Activated T-helper 1 cell treated with Interleukin-2 at 50 U/mL for 16 hours (primary cell): ENCODE measurements at places on chromosomes 2 and 18.

DNA sequence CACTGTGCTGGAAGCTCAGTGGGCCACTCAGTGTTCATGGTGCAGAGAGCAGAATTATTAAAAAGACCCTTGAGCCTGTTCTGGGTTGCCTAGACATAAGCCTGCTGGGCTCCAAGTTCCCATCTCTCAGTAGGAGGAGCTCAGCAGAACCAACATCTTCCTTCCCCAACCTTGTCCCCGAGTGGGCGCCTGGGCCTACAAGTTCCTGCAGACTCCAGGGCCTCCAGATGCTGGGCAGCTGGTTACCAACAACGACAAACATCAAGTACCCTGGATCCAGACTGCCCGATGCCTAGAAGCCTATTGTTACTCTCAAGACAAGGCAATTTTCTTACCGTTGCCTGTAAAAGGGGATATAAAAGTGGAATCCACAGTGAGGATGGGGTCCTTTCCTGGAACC is 214.2 kb downstream of the HAUS1 start:
- no peak for DNase-seq

DNA sequence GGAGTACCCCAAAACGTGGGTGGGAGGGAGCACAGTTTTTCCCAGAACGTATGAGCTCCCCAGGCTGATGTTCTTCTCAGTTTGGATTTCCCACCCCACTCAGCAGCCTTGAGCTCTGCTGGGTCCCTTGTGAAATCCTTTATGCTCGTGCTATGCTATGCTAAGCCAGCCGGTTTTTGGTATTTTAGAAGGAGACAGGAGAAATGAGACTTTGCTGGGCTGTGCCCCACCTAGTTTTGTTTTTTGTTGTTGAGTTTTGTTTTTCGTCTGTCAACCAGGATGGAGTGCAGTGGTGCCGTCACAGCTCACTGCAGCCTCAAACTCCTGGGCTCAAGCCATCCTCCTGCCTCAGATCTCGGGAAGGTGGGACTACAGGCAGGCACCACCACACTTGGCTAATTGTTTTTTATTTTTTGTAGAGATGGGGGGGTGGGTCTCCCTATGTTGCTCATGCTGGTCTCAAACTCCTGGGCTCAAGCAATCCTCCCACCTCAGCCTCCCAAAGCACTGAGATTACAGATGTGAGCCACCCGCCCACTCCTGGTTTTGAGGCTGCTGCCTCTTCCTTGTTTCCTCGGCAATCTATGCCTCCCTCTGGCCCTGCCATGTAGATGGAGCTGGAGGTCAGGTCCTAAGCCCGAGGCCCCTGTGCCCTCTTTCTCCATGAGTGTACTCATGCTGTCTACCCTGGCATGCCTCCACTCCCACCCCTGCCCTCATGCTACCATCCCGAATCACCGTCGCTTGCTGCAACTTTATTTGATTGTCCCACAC is 17.5 kb upstream of the MGAT4A start:
- DNase-seq = no peak

DNA sequence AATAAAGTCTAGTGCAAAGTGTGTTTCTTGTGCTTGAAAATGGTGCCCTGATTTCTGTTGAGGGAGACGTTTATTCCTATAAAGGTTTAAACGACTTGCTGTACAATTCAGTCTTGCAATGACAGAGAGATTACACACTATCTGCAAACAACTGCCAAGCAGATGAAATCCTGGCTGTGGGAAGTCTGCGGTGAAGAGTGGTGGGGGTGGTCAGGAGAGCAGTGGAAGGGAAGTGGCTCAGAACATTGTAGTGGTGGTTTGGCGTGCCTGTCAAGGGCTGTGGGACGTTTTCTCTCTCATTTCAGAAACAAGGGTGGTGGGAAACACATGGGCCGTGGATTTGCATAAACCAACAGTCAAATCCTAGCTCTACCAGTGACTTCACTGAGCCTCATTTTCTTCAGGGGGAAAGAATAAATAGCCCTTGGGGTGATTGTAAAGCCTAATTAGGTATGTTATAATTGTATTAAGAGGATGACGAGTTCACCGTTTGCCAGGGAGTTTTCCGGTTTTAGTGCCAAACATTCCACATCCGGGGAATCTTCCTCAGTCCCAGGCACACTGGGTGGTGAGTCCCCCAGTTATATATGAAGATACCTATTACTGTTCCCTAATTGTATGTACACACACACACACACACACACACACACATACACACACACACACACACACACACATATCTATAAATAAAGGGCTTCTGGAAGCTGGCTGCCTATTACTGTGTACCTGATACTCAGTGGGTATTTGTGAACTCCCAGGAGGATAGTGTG is 115.0 kb downstream of the SPTBN1 start:
- DNase-seq = peak; percentile 42

- DNase-seq = no peak
Measured at GRCh38 chr2:165245081-165245793, 6.0 kb downstream of the SCN2A start.

- no peak for DNase-seq
Measured at GRCh38 chr2:150120326-150120955, 367.0 kb downstream of the RND3 start.

DNA sequence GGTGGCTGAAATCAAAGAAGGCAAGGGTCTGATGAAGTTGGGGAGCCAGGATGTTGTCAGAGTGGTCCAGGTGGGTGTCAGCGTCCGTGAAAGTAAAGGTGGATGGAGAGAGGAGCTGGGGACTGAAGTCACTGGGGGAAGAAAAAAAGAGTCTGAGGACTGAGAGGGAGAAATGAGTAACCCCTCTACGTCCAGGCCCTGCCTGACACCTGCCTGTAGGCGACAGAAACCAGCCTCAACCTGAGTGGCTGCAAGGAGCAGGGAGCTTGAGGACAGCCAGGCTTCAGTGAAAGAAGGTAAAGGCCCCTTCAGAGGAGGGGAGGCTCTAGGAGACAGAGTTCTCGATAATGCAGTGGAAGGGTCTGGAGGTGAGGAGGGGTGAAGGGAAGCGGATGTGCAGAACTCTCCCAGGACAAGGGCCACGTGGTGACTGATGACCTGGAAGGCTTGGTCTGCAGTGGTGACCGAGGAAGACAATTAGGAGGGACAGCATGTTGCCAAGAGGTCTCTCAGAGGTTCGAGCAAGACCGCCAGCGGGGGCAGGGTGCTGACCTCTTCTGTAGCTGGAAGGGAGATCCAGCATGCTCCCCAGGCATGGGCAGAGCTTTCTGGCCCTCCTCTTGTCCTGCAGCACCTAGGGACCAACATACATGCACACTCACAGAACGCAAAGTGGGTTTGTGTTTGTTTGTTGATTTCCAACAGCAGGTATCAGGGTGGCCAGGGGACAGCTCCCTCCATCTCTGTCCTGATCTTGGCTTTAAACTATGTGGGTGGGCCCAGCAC is 86.6 kb upstream of the TMEM247 start:
- no peak for DNase-seq

DNA sequence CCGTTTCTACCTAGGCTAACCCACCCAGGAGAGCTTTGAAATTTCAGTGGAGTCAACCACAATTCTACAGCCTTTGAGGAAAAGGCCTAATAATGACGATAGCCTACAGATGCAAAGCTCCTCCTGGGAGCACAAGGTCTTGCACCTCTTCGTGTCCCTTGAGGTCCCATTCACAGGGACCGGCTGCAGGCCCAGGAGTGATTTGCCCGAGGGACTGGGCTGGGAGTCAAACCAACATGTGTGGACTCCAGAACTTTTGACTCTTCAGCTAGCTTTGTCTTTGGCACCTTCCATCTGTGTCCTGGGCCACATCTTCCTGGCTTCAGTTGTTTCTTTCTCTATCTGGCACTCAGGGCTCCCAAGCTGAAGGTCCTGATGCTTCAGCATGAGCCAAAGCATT is 76.5 kb downstream of the SMAD7 start:
- DNase-seq = no peak

DNA sequence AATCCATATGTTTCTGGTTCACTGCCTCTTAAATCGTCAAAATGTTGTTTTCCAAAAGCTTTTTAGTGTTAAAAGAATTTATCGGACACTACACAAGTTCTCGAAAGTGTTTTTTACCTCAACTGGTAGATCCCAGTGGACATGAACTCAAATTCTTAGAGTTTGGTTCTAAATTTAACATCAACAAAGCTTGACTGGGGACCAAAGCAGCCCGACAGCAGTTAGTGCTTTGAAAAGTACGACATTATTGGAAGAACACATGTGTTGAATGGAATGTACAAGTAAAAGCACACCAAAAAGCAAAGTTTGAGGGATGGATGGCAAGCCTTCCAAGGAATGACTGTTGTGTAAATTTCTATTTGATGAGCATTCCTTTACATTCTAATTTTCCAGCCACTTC is 803.9 kb upstream of the POU3F3 start:
- DNase-seq = no peak

GRCh38 chr2:211055438-211055837 is 499.0 kb downstream of the CPS1 start:
- no peak for DNase-seq

GRCh38 chr2:189854940-189855339 is 70.7 kb downstream of the PMS1 start:
- DNase-seq = no peak

DNA sequence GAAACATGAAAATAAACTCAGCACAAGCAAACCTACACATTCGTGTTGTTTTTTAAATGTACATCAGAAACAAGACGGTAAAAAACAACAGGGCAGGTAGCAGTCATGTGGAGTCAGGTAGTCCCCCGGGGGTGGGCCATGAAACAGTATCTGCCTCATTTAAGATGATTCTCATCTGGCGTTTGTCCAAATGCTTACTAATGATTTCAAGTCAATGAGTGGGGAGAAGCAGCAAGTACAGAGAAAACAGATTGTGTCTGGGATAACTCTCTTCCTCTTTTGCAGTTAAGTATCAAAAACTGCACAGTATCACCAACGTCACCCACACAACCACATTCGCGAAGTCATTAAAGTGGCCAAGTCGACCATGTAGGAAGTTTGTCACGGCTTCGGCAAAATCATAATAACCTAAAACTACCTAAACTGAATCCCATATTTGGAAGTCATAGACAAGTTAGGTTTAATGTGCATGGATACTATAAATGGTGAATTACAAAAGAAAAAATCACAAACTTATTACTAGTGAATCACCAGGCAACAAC is 1.3 kb downstream of the LAPTM4A start:
- no peak for DNase-seq

- DNase-seq = no peak
Measured at GRCh38 chr2:211928201-211928600, 610.4 kb downstream of the ERBB4 start.

- no peak for DNase-seq
Measured at GRCh38 chr2:62314291-62314690, 118.4 kb downstream of the B3GNT2 start.

GRCh38 chr2:71226096-71226964 is 573 bp downstream of the PAIP2B start:
- no peak for DNase-seq

DNA sequence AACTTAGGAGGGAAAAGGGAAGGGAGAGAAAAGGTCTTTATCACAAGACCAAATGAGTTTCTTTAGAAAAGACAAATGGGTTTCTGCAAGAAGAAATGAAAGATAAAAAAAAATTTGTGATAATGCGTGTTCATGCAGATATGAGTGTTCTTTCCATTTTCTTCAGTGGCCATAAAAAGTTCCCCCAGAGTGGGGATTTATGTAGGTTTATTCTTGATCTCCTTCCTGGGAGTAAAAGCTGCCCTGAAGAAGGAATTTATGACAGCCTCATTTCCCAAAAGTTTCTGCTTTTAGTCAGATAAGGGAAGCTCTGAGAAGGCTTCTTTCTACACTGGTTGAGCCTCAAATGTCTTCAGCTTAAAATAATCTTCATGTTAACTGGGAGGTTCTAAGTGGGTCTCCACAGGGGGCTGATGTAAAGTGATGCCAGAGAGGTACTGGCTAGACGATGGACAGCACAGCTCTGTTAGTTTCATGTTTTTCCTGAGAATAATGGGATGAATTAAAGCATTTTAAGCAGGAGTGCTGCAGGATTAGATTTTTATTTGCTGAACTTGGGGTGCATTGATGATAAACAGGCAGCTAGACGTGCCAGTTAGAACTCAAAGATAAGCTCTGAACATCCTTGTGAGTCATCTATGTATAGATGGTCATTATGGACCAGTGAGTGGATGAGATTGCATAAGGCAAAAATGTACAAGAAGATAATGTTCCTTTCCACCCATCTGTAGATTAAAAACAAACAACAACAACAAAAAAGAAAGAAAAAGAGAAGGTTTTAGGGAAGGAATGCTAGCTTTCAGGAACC is 99.4 kb upstream of the MSH2 start:
- no peak for DNase-seq

GRCh38 chr2:85468704-85469349 is 50.3 kb downstream of the SH2D6 start:
- no peak for DNase-seq

DNA sequence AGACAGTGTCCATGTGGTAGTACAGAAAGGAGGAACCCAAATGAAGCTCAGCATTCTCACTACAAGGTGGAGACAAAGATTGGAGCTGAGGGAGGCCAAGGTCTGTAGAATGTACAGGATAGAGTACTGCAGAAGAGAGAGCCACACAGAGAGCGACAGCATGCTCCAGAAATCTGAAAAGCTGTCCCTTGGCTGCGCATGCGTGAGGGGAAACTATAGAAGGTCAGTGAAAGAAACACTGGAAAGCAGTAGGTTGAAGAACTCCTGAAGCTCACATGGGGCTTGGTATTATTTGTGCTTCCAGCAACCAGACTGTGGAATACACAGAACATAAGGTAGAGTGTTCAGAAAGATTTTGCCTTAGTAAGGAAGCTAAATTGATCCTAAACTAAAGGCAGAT is 142.5 kb downstream of the TXNL1 start:
- DNase-seq = no peak

GRCh38 chr2:185618625-185619024 is 120.0 kb upstream of the FSIP2 start:
- DNase-seq = no peak

- no peak for DNase-seq
Measured at GRCh38 chr2:72350852-72351251, 203.2 kb upstream of the CYP26B1 start.

DNA sequence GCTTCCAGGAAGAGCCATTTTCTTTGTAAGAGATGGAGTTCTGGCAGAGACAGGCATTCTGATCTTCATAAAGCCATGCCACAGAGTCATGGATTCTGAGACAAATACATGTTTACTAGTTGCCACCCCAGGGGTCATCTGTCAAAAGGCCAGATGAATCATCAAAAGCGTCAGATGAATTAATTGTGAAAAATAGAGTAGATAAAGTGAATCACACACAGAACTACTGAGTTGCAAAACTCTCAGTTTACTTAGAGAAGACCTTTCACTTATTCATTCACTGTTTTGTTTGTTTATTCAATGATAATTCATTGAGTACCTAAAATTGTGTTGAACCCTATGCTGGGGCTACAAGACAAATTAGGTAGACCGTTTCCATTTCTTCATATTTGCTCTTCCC is 157.7 kb upstream of the SERPINE2 start:
- no peak for DNase-seq

DNA sequence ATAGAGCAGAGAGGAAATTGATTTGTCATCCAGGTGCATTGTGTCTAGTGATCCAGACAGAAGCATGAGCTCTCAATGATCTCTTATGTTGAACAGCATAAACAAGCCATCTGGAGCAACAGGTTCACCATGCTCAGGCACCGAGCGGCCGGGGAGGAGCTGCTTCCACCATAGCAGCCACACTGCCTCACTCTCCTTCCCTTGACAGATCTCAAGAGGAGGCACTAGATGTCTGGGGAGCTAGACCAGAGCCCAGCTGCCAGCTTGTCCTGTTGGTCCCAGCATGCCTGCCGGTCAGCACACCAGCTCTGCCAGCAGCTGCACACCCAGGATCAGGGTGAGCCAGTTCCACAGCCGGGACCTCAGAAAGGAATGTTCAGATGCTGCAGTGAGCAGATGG is 17.5 kb upstream of the LONRF2 start:
- DNase-seq = no peak
